Activated T-cell treated with anti-CD3 and anti-CD28 coated beads for 24 hours (primary cell): ENCODE measurements at places on chromosomes 16 and 17.

DNA sequence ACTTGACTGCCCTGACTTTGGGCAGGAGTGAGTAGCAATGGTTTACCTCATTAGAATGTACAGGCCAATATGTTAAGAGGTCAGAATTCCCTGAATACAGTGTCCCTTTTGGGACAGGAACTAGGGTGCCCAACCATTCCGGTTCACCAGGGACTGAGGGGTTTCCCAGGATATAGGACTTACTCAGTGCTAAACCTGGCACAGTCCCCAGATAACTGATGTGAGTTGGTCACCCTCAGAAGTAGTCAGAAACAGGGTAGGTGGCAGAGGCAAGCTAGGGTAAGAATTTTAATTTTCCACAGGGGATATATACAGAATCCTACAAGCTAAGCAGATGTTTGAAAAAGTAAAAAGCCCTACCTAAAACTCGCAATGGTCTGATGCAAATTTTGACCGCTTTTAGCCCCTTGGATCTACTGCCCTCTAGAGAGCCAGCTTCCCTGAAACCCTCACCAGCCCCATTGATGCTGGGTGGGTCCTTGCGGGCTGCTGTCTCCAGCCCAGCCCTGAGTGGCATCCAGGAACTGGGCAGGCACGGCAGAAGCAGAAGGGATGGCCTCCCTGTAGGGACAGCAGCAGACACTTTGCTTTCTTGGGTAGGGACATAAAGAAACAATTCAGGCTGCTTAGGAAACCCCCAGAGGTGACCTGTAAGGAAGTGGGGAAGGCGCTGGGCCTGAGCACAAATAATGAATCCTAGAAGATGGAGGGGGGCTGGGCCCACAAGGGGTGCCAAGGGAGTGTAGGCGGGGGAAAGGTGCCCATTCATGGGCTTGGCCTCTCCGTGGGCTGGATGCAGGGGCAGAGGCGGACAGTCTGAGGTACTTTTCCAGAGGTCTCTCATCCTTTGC lies 434.8 kb downstream of the SLC39A11 start:
- no peak for DNase-seq

DNA sequence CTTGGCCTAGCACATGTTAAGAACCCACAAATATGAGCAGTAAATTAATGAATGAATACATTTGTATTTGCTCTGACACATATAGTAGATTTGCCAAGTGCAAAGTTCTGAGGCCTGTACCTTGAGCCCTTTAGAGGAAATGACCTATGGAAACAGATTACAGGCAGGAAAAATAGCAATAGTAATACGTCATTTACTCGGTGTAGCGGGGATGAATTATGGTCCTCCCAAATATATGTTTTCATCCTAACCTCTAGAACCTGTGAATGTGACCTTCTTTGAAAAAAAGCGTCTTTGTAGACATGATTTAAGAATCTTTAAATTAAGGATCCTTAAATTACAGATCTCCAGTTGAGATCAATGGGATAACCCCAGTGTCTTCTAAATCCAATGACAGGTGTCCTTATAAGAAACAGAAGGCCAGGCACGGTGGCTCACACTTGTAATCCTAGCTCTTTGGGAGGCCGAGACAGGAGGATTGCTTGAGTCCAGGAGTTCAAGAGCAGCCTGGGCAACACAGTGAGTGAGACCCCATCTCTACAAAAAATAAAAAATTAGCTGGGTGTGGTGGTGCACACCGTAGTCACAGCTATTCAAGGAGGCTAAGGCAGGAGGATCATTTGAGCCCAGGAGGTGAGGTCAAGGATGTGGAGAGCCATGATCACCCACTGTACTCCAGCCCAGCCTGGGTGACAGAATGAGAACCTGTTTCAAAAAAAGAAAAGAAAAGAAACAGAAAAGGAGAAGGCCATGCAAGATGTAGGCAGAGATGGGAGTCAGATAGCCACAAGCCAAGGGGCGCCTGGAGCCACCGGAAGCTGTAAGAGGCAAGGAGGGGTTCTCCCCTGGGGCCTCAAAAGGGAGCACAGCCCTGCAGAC lies 5.1 kb upstream of the ITPRIPL2 start:
- no peak for DNase-seq

DNA sequence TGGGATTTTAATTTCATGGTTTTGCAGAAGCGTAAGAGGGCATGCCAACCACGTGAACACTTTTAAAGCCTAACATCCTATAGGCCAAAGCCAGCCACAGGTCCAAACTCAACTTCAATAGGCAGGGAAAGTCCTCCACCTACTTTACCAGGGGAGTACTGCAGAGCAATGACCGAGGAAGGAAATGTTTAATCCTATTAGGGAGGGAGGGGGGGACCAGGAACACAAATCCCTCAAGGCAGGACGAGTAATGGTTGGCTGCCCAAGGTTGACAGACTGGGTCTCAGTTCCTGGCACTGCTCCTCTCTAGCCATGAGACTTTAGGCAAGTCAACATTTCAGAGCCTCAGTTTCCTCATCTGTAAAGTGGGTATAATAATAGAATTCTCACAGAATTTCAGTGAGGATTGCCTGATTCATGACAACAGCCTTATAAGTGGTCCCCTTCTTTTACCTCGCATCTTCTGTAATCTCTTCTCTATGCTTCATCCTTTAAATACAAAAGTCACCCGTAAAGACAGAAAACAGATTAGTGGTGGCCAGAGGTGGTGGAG lies 315.8 kb downstream of the HAPSTR1 start:
- no peak for DNase-seq

- DNase-seq, result peak; percentile 38
These were observed at the start of gene XYLT1 for GRCh38 chr16:17470908-17471718. XYLT1 (minus strand) TSS chr16:17470960; CDS start chr16:17470796, 164 bp downstream.

- no peak for DNase-seq
These were observed 3.6 kb upstream of the STAC2 start for GRCh38 chr17:39229274-39229913.

GRCh38 chr17:55536205-55536604 lies 25.0 kb upstream of the SMIM36 start:
- no peak for DNase-seq

- no peak for DNase-seq
These were observed 6.0 kb downstream of the IL34 start for GRCh38 chr16:70652322-70652721.

DNA sequence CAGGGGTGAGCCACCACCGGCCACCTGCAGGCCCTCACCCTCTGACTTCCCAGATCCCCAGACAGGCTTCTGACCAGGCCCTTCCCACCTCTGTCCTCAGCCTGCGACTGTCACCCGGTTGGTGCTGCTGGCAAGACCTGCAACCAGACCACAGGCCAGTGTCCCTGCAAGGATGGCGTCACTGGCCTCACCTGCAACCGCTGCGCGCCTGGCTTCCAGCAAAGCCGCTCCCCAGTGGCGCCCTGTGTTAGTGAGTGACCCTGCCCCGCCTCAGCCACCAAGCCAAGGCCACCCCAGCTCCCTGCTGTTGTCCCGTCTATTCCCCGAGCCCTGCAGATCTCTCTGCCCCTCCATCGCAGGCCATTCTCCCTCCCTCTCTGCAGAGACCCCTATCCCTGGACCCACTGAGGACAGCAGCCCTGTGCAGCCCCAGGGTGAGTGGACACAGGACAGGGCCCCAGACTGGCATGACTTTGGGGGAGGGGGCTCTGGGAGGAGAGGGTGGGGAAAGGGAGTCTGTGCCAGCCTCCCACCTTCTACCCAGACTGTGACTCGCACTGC lies 1.9 kb downstream of the NTN3 start:
- no peak for DNase-seq

GRCh38 chr17:6276711-6277110 lies 158.2 kb downstream of the AIPL1 start:
- DNase-seq, result no peak

DNA sequence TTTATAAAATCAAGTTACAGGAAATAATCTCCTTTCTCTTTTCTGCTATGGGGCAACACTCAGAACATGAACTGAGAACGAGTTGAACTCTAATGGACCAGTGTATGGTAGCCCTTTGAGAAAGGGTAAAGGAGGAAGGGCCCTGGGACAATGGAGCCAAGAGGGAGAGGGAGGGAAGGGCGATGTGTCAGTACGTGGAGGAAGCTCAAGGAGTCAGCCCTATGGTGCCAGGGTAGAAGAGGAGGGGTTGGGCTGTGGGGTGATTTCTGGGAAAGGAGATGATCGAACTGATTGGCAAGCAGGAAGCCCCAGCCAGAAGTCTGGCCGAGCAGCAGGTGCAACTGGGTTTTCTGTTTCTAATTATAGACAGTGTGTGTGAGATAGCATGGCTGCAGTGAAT lies 4.3 kb upstream of the WIPI1 start:
- DNase-seq, result no peak

DNA sequence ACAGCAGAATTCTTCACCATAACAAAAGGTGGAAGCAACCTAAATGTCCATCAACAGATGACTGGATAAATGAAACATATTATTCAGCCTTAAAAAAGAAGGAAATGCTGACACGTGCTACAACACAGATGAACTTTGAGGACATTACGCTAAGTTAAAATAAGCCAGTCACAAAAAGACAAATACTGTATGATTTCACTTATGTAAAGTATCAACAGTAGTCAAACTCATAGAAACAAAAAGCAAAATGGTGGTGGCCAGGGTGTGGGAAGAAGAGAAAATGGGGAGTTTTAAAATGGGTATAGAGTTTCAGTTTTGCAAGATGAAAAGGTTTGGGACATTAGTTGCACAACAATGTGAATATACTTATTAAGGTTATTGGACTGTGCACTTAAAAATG lies 49.8 kb upstream of the MTMR4 start:
- DNase-seq, result no peak

DNA sequence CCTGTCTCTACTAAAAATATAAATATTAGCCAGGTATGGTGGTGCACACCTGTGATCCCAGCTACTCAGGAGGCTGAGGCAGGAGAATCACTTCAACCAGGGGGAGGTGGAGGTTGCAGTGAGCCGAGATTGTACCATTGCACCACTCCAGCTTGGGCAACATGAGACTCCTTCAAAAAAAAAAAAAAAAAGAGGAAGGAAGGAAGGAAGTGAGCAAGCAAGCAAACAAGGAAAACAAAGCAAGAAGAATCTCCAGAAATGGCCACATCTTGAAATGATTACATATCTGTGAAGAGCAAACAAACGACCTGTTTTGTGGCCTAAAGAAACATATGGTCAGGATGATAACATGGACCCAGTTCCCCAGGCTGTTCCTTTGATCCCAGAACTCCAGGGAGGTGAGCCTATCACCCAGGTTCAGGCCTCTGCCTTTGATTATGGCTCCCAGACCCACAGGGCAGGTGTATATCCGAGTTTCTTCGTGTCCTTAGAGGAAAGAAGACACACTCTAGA lies 8.9 kb downstream of the ACOX1 start:
- no peak for DNase-seq

DNA sequence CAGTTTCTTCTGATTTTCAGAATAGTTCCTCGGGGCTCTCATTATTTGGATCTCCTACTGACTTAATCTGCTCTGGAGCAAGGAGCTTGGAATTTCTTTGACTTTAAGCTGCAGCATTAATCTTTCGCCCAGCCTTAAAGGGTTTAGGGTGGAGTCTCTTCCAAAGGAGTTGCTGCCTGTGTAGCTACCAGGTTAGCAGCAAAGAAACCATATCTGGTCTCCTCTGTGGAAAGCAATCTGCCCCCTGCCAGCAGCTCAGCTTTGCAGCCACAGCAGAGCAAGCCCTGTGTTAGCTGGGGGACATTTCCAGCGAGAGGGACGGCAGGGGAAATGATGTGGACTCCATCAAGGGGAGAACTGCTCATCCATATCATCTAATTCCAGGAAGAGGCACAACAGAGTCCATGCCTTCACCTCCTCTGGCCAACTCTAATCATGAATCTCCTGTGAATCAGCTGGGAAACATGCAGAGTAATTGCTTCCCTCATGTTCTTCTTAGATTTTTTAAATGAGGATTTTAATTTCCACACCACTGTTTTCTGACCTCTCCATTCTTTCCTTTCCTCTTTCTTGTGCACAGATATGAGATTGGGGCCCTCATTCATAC lies 827.6 kb upstream of the CA10 start:
- no peak for DNase-seq

DNA sequence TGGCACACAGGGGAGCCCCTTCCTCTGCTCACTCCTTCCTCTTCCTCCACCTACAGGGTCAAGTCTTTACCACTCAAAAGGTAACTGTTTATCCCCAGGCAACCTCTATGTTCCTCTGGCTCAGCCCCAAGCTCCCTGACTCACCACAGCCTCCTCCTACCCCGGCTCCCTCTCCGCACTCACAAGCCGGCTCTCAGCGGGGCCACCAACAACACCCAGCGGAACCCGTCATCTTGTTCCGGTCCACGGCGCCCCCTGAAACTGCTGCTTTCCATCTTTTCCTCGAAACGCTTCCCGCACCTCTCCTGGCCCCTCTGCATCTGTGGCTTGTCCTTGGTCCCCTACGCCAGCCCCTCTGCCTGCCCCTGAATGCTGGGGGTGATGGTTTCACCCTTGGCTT lies 58.4 kb downstream of the NXN start:
- no peak for DNase-seq

DNA sequence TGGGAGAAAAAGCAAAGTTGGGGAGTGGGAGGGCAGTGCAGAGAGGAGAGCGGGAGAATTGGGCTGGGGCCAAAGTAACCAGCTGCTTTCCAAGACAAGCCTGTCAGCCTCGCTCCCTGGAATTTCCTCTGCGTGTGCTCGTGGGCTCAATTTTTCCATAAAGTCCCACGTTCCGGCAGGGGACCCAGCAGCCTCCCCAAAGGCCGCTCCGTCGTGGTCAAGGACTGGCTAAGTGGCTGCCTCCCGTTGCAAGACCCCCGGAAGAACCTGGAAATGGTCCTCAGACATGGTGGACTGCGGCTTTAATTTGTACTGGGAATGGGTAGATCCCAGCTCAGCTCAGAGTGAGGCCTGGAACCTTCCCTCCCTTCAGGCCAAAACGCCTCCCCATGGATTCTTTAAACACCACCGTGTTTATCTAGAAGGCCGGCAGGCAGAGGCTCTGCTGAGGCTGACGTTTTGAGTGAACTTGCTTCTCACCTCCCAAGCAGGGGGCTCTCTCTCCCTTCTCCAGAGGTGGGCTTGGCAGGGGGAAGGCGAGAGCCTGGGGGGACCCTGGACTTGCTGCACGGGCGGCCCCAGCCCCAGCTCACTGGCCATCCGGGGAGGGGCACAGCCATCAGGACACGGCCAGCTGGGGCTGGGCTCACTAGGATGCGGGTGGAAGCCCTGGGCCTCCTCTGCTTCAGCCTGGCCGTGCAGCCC lies 190.0 kb downstream of the C16orf95 start:
- DNase-seq, result no peak

- no peak for DNase-seq
These were observed 206.5 kb upstream of the CDH5 start for GRCh38 chr16:66159987-66160386.
